Amniotic stem cell (primary cell): ENCODE measurements at places on chromosomes 1 and 21.

DNA sequence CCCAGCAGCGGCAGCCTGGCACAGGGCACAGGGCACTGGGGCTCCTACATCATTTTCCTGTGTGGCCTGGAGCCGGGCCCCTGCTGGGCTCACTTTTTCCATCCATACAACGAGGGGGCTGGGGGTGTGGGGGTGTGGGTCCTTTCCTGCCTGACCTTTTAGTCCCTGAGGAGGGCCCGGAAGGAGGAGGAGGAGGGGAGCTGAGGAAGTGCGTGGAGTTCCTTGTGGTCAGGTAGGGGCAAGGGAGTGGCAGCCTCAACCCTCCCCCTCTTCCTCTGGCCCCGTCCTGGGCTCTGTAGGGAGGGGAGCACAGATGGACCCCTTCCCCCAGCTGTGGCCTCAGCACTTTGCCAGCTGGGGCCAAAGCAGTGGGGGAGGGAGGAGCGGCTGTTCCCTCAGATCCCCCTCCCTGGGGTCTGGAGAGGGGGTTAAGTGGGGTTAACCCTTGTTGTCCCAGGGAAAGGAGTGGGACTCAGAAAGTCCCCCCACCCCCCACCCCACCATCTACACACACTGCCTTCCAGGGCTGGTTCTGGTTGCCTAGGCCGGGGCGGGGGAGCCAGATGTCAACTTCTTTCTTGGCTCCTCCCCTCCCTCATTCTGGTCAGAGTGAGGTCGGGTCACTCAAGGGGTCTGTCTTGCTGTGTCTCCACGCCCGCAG, 5.7 kb downstream of the NTRK1 start:
- no peak for DNase-seq

DNA sequence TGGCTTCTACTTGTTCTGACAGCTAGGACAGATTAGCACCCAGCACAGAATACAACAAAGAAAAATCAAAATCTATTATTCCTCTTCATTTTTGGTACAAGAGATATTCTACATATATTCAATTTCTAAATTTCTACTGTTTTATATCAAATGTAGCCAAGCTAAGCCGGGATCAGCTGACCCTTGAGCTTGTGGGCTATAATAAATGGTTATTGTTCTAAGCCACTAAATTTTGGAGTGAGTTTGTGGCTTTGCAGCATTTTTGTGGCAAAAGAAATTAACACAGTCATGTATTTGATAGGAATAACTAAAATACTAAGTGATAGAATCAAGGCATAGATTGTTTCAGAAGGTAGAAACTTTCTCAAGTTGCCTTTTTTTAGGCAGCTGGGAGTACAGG, 50.7 kb downstream of the APP start:
- no peak for DNase-seq

GRCh38 chr1:58848818-58849411, 65.1 kb upstream of the JUN start:
- DNase-seq, result peak; percentile 90

DNA sequence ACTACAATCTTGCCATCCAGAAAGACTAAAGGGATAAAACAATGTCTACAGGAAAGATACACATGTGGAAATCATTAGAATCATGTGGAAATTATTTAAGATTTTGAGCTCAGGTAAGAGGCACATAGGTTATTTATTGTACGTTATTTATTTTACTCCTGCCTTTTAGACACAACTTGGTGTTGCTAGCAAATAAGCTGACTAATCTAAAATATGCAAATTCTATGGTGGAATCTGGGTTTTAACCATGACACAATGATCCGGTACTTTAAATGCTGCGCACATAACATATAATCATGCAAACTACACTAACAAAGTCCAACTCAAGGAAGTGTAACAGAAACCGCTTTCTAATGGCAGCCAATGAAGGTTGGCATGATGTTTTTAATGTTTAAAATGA, 112.5 kb downstream of the IFI44 start:
- DNase-seq, result no peak

GRCh38 chr21:42640486-42640885, 12.9 kb upstream of the PDE9A start:
- no peak for DNase-seq

- DNase-seq, result no peak
Observed at GRCh38 chr1:2604844-2605508, 18.4 kb downstream of the PRXL2B start.
